Stimulated activated CD8-positive, alpha-beta memory T cell treated with anti-CD3 and anti-CD28 coated beads, Interleukin-4, amount 100 ng/mL, for 4 hours (primary cell): ENCODE measurements at places on chromosomes 2 and 18.

DNA sequence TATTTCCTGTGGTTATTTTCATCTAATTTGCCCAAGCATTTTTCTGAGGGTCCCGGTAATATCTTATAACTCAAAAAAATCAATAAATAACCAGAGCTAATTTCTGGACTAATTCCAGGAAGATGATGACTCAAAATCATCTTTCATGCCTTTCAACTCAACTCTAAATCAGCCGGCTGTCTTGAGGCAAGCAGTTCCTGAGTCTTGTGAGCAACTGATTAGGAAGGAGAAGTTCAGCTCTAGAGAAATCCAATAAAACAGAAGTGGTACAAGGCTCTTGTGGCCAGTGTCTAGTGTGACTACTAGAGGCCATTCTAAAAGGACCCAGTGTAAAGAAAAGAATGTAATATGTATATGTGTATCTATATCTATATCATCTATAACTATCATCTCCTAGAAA is 890.4 kb downstream of the TRIB2 start:
- DNase-seq = no peak

- DNase-seq = no peak
These were observed 49.9 kb downstream of the SLC9A4 start for GRCh38 chr2:102522890-102523289.

GRCh38 chr2:138157372-138157771 is 193.1 kb downstream of the HNMT start:
- no peak for DNase-seq

DNA sequence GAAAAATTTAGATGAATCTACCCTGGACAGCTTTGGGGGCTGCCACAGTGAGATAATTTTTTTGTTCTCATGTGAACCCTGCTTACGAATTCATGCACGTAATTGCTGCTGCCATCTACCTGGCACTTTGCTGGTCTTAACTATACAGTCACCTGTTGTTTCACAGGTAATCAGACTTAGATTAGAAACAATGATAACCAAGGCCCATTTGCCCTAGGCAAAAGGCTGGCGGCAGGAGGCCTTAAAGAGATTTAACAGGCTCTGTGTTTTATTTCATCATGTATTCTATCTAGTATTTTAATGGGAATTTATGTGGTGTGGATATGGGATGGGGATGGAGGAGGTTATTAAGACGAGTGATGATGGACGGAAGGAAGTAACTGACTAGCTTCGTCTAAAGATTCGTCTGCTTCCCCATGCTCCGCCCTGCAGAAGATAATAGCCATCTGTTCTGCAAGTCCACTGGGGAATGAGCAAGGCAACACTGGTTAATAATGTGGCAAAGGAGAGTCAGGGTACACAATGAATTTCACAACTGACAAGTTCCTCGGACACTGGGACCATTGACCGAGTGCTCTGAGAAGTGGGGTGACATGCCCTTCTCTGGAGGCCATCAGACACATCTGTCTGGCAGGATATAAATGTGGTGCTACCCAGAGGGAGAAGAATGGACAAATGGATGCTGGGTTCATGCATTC is 291.8 kb upstream of the TNP1 start:
- DNase-seq = no peak

DNA sequence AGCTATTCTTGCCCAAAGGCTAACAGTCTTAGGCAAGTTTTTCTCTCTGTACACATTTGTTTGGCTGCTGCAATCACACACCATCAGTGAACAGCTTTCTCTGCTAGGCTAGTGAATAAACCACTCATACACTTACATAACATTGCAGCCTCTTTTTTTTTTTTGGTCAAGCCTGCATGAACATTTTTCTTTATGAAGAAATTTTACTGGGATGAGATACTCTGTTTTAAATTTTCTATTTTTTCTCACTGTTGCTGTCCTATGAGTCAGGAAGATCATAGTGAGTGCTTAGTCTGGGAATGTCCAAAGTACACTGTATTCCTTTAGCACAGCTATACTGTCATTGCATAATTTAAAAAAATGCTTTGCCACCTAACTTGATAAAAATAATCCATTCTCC is 58.5 kb downstream of the ROCK1 start:
- no peak for DNase-seq

GRCh38 chr2:109089602-109090300 is 39.3 kb upstream of the SH3RF3 start:
- DNase-seq = no peak

DNA sequence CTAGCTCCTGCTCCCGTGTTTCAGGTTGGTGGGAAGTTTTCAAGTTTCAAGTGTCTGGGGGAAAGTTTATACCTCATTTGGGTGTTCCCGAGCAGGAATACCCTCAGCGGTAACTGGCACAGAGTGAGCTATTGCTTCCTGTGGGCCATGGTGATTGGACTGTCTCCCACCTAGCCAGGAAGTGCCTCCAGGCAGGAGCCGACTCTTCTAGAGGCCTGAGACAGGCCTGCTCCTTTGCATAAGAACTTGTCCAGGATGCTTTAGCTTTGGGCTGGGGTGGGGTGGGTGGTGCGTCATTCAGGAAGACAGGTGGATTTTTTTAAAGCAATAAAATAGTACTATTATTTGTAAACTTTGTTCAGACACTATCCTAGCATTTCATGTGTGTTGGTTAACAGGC is 23.5 kb upstream of the DNMT3A start:
- DNase-seq = no peak

DNA sequence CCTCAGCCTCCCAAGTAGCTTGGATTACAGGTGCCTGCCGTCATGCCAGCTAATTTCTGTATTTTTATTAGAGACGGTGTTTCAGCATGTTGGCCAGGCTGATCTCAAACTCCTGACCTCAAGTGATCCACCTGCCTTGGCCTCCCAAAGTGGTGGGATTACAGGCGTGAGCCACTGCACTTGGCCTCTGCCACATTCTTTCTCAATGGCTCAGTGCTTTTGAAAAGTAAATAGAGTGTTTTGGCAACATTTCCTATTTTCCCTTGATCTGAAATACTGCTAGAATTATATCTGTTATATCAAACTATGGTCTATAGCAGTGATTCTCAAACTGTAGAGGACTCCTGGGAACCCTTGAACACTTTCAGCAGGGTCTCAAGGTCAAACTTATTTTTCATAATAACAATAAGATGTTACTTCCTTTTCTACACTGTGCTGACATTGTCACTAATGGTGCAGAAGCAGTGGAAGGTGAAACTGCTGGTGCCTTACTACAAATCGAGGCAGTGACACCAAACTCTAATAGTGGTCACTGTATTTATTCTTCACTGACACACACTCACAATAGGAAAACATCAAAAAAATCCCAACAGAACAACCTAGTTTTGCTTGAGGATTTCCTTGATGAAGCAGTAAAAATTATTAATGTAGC is 10.6 kb downstream of the DAW1 start:
- no peak for DNase-seq

- DNase-seq = no peak
These were observed 23.4 kb downstream of the MROH2A start for GRCh38 chr2:233801357-233802131.

GRCh38 chr2:190655113-190655512 is 6.2 kb downstream of the NAB1 start:
- no peak for DNase-seq

DNA sequence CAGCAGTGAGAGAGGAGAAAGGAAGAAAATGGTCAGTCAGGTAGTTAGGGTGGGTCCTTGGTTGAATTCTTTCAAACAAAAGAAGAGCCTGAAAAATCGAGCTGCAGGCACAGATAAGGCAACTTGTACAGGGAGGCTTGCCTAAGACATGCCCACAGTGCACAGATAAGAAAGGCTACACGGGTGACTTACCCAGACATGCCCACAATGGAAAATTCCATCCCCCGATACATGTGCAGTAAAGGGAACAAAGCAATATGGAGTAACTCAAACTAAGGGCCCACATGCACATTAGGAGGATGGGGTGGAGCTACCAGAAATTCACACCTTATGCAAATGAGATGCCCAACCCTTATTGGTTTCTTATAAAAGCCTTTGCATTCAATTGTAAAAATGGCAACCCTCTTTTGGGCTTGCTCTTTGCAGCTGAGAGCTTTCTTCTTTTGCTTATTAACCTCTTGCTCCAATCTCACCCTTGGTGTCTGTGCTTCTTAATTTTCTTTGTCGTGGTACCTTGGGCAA is 110.3 kb upstream of the RMP24 start:
- no peak for DNase-seq

GRCh38 chr2:121074293-121074932 is 210.6 kb downstream of the TFCP2L1 start:
- DNase-seq = no peak

DNA sequence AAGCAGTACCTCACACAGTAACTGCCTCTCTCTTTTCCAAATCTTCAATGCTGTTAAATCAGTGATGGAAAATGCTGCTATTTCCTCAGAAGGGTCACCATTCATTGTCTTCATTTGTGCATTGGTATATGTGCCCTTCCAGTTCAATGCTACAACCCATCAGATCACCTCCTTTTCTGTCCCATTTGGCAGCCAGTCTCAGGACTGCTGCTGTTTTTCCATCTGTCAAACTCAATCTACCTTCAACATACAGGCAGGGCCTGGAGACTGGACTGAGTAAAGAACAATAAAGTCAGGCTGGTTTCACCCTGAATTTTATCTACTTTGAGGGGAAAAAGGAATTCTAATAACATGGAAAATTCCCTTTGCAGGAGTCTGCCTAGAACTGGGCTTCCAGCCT is 17.9 kb downstream of the ZNF385B start:
- no peak for DNase-seq

DNA sequence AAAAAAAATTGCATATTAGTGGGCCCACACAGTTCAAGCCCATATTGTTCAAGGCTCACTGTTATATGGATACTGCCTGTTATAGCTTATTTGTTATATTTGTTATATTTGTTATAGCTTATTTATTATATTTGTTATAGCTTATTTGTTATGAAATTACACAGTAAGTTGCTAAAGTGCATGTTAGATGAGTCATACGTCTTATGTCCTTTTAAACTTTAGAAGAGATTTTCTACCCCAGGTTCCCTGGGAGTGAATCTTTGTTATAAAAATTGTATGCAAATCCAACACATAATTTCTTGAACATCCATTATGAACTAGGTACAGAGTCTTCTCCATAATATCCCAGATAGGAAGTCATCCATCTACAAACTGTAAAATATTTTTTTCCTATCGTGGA is 22.1 kb downstream of the HTR2B start:
- no peak for DNase-seq

- no peak for DNase-seq
These were observed 800.1 kb downstream of the SATB2 start for GRCh38 chr2:198657512-198658121.

- DNase-seq = no peak
These were observed 141.0 kb upstream of the CTDP1 start for GRCh38 chr18:79538635-79539034.

- no peak for DNase-seq
These were observed 3.0 kb upstream of the GPC1 start for GRCh38 chr2:240432430-240432819.

GRCh38 chr2:240812721-240813120 is 7.3 kb downstream of the KIF1A start:
- no peak for DNase-seq

DNA sequence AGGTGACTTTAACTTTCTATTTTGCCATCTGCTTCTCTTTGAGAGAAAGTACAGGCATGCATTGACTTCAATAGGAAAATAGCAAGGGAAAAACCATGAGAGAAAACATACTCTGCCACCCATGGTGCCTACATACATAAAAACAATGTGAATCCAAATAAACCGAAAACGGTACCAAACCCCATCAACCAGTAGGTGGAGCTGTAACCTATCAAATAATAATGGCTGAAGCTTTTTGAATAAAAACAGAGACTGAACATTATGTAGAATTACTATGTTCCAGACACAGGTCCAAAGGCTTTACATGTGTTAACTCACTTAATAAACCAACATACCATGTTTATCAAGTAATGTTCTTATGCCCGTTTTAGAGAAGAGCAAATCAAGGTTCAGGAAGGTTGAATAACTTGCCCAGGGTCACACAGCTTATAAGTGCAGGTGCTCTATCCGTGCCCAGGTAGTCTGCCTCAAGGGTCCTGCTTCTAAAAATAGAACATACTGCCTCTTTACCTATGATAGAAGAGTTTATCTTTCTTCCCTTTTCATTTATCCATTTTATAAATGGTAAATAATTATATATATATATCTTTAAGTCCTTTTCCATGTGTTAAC is 293.9 kb upstream of the SYT4 start:
- DNase-seq = no peak

GRCh38 chr2:102256874-102257462 is 54.4 kb upstream of the IL1RL1 start:
- DNase-seq = no peak

- DNase-seq = no peak
These were observed 43.4 kb upstream of the SMAD7 start for GRCh38 chr18:48994044-48994651.

DNA sequence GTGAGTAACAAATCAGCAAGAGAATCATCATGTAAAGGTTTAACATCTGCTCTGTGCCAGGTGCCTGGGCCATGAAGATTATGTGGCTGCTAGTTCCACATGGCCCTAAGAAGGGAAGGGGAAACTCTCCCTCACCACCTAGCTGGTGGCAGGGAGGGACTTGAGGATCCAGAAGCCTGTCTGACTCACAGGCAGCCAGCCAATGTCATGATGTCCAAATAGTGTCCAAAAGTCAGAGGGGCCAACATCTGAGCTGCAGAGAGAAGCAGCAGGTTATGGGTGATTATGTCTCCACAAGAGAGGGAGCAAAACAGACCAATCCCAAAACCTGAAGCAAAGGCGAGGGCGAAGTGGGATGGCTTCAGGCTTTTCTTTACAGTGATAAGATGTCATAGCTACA is 61.9 kb upstream of the SPP2 start:
- DNase-seq = no peak

DNA sequence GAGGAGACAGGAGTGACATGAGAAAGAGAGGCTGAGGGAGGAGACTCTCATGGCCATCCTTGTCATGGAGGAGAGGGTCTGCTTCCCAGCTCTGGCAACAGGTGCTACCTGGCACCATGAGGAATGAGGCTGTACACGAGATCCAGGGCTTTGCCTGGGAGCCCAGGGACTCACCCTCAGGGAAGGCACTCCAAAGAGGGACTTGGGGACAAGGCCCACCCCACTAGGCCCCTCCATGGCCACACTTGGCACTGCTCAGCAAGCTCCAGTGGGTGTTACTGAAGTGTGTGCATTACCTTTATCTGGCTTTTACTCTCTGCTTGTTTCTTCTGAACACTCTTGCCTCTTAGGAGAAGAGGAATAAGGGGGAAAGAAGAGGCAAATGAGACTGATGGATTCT is 2.7 kb downstream of the CFAP65 start:
- DNase-seq = no peak

DNA sequence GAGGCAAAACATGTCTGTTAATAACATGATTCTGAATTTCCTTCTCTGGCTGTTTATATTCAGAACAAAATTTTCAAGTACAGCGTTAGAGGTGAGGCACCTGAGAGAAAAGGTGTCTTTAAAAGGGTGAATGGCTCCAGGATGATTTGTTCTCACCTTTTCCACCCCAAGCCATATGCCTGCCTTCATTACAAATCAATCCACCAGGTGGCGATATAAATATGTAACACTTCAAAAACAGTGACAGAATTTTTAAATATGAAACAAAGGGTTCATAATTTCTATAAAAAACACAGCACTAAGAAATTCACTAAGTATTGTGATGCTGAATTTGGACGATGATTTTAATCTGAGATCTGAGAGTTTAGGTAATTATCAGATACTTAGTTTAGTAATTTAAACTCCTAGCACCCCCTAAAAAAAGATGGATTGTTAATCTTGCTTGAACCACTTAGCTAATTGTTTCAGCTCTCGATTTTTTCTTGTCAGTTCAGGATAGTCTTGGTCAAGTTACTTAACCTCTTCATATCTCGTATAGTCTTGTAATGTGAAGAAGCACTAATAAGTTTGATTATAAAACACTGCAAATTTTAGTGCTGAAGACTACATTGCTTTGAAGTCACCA is 528.8 kb downstream of the CPS1 start:
- no peak for DNase-seq

GRCh38 chr2:63831176-63831575 is 10.5 kb upstream of the UGP2 start:
- DNase-seq = no peak
